Urinary bladder (tissue), 4 donors: ENCODE measurements at places on chromosomes 7 and 10.

DNA sequence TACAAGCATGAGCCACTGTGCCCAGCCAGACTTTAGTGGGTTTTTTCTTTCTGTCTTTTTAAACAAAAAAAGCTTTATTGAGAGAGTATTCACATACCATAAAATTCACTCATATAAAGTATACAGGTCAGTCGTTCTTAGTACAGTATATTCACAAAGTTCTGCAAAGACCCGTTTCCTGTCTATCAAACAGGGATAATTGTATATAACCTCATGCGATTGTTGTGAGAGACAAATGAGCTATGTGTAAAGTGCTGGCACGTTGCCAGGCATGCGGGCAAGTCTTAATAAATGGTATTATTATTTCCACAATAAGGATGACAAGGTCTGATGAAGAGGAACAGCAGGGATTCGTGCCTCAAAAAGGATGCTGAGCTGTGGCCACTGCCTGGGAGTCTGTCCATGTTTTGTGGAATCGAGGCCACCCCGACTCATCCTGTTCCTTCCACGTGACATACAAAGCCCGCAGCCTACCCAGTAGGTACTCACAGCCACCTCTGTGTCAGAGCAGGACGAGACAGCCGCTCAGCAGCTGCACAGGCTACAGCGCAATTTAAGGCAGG lies 51.6 kb downstream of the SMKR1 start:
- DNase-seq, result no peak

DNA sequence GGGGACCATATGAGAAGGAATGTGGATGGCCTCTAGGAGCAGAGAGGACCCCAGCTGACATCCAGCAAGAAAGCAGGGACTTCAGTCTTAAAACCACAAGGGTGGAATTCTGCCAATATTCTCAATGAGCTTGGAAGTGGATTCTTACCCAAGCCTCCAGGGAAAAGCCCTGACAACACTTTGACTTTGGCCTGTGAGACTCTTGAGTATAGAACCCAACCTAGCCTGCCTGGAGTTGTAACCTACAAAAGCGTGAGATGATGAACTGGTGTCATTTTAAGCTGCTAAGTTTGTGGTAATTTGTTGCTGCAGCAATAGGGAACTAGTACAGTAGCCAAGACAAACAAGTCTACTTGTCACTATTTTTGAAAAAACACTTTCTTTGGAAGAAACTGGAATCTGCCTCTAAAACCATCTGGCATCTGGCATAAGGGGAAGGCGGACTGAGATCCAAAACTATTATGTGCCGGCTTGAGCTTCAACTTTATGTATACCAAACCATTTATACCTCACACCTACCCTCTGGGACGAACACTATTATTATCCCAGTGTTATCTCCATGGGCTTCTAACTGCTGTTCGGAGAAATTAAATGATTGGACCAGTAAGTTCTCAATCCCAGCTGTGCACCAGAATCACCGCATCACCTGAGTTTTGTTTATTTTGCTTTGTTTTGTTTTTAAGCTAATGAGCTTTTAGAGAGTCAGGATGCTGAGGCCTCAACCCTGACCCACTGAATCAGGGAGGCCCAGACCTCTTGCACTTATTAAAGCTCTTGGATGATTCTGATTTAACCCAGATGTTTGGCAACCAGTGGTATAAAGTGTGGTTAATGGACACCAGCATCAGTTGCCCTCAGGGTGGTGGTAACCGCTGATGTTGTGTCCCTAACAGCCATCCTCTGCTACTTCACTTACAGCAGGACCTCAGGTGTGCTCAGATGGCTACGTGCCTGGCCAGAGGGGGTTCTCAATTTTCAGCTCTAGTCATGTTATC lies 83.0 kb downstream of the C1GALT1 start:
- DNase-seq, result no peak

DNA sequence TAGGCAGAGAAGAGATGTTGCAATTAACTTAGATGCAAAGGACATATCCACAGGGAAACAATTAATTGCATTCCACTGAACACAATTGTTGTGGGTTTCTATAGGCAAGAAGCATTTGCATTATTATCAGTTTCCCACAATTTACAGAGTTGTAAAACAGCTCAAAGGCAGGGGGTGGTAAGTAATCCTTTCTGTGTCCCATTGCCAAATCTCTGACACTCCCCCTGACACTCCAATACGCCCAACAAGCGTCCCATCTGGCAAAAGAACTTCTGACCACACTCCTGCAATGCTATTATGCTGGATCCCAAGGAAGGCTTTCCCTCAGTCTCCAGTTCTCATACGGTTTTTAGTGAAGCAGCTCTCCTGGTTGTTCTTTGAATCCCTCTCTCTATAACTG lies 179.8 kb downstream of the CXCL12 start:
- no peak for DNase-seq

DNA sequence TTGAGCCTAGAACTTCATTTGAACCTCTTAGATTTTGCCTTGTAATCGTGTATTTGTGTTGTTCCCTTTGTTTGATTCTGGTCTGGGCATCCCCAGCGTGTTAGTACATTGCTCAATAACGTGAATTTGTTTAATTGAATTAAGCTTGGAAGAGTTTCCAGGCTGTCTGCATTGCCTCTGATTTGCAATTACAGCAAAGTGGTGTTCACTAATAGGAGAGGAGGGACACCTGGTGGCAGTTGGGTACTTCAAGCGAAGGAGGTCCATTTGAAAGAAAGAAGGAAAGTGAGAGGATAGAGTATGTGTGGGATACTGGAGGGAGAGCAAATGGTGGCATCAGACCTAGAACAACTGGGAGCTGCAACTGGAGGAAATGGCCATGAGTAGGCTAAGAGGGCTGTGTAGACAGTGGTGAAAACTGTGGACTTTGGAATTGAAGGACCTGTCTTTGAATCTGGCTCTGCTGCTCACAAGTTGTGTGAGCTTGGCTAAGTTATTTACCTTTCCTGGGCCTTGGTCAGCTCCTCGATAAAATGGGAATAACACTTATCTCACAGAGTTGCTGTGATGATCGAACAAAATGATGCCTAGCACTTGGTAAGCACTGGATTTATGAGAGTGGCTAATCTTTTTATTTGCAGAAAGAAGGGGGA lies 15.1 kb downstream of the LSMEM1 start:
- DNase-seq, result peak; percentile 20

DNA sequence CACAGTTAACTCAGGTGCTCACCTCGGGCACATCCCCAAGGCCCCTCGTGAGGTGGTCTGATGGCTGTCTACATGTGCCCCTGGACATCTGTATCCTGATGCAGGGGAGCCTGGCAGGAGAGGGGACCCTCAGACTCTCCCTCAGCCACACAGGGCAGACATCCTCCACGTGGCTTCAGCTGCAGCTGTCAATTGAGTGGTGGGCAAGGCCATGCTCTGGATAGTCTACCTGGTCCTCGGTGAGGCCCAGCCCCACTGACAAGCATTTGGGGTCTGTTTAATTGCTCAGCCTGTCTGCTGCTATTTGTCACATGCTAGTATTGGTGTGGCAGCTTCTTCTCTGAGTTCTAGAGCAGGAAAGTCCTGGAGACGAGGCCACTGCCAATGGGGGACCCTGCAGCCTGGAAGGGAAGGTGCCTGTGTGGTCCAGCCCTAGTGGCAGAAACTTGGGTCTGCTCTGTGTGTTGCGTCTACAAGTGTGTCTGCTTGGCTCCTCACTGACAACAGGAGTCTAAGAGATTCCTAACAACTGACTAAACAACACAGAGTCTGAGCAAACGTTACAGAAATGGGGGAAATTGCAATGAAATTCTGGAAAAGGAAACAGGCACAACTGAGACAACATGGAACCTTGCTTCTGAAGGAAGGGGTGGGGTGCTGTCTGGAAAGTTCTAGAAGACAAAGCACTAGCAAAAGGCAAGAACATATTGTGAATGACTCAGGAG lies 59.3 kb upstream of the IGFBP3 start:
- no peak for DNase-seq

- no peak for DNase-seq
Observed at GRCh38 chr7:36132012-36132411, 21.0 kb upstream of the EEPD1 start.

- no peak for DNase-seq
Observed at GRCh38 chr7:122014697-122015096, 129.4 kb downstream of the AASS start.

GRCh38 chr10:73043766-73044377 lies 52.8 kb downstream of the P4HA1 start:
- DNase-seq, result no peak

- DNase-seq, result no peak
Observed at GRCh38 chr7:55172881-55173609, 154.2 kb downstream of the EGFR start.

DNA sequence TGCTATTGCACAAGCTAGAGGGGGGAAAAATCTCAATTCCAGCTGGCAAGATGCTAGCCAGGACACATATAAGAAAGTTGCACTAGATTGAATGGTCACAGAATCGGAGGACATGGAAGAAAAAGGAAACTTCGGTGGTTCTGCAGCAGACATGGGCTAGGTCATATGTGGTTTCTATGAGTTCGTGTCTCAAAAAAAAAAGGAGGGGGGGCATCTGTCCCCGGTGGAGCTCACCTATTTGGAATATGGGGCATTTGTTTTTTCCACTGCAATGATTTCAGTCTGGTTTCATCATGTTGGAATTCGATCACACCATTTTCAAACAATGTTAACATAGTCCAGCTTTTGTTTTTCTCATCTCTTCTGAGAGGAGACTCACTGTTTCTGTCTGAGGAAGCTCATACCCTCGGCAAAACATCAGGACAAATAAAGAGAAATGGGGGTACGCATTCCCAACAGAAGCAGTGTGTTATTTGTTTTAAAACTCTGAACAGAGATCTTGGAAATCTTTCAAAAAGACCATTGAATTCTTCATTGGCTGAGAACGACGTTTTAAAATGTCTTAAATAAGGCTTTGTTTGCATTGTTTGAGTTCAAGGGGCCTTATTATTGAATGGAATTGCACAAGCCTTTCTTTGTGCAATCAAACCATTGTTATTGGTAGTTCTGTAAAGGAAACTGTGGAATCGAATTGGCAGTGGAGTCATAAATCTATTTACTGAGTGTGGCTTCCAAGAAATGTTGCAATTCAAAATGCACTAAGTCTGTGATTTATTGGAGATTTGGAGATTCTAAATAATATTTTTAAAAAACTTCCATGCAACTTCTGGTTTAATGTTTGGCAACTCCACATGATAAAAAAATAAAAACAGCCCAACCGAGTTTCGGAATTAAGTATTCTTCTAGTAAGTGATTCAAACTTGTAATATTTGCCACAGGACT lies 173.2 kb downstream of the RTKN2 start:
- no peak for DNase-seq

DNA sequence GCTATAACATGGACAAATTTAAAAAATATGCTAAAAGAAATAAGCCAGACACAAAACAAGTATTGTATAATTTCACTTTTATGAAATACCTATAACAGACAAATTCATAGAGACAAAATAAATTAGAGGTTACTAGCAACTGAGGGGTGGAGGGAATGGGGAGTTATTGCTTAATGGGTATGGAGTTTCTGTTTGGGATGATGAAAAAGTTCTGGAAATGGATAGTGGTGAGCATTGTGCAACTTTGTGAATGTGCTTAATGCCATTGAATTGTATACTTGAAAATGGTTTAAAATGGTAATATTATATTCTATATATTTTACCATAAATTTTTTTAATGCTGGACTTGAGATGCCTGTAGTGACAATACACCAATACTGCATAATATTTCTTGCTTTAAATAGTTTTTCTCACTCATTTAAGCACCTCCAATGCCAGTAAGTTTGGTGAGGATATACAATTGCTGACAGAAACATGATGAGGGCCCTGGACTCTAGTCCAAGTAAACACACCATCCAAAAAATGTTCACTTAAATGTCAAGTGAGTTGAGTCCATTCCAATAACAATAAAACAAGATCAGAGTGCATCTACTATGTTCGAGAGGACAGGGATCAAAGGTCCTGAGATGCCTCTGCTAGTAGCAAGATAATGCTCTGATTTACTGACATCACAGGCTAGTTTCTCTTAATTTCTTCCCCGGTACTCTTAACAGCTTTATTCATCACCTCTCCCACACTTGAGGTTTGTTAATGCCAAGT lies 71.9 kb downstream of the NT5C2 start:
- no peak for DNase-seq

- DNase-seq, result no peak
Observed at GRCh38 chr10:94358480-94358879, 4.3 kb downstream of the NOC3L start.

- DNase-seq, result no peak
Observed at GRCh38 chr10:45625879-45626278, 46.7 kb downstream of the ZFAND4 start.

DNA sequence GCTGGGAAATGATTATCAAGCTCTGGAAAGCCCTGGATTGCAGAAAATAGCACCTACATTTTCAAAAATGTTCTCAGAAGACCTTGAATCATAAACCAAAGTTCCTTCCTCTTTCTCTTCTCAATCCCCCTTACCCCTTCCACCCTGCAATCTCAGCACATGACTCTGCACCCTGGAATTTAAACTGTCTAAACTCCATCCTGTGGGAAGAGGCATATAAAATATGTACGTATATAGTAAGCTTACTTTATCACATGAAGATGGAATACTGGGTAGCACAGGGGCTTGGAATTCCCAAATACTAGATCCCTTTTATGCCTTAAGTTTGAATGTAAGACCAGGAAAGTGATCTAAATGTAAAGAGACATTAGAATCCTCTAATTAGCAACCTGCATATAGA lies 7.7 kb downstream of the AGMO start:
- no peak for DNase-seq

DNA sequence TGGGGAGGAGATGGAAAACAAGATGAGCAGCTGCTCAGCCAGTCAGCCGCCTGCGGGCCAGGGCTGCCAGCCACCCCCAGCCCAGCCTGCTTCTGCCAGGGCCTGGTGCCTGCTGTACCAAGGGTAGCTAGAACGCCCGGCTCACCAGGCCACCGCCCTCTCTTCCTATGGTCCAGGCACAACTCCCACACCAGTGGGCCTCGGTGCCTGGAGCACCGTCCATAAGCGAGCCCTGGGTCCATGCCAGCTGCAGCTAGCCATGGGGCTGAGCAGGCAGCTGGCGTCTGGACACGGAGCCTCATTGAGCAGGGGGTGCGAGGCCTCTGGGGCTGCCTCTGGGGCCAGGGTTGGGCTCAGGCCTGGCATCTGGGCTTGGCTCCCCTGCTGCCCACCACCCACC lies 8.5 kb upstream of the RABGEF1 start:
- no peak for DNase-seq

DNA sequence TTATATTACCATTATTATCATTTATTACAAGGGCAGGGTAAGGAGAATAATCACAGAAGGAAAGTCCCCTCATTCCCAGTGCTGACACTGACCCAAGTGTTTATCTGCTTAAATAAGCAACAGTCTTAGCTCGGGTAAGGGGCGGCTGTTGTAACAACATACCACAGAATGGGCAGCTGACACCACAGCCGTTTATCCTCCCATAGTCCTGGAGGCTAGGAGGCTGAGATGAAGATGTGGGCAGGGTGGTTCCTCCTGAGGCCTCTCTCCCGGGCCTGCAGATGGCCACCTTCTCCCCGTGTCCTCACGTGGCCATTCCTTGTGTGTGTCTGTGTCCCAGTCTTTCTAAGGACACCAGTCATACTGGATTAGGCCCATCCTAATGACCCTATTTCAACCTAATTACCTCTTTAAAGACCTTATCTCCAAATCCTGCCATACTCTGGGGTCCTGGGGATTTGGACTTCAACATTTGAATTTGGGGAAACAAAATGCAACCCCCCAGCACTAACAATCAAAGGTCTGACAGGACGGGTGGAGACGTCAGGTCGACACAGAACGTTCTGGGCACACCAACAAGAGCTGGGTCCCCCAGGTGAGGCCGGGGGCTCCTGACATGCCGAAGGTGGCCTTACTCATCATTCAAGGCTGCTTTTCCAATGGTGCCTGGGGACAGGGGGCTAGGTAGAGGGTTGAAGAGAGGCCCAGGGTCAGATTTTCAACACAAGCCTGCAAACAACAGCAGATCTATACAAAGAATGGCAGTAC lies 93.5 kb downstream of the TNS3 start:
- no peak for DNase-seq
